Stimulated activated CD8-positive, alpha-beta memory T cell treated with anti-CD3 and anti-CD28 coated beads, Interleukin-2, amount 100 ng/mL, for 1 hour (primary cell): ENCODE measurements at places on chromosomes 1 and 21.

DNA sequence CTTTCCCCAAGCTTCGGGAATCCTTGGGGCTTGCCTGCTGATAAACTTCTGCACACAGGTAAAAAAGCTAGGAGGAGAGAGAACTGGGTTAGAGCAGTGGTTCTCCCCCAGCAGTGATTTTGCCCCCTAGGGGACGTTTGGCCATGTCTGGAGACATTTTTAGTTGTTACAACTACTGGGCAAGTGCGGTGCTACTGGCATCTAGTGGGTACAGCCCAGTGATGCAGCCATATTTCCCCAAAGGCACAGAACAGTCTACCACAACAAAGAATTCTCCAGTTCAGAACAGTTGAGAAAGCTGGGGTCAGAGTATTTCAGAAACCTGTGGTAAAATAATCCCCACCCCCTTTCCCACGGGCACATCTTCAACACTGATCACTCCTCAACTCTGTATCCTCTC lies 41.3 kb downstream of the LRRC71 start:
- no peak for DNase-seq

DNA sequence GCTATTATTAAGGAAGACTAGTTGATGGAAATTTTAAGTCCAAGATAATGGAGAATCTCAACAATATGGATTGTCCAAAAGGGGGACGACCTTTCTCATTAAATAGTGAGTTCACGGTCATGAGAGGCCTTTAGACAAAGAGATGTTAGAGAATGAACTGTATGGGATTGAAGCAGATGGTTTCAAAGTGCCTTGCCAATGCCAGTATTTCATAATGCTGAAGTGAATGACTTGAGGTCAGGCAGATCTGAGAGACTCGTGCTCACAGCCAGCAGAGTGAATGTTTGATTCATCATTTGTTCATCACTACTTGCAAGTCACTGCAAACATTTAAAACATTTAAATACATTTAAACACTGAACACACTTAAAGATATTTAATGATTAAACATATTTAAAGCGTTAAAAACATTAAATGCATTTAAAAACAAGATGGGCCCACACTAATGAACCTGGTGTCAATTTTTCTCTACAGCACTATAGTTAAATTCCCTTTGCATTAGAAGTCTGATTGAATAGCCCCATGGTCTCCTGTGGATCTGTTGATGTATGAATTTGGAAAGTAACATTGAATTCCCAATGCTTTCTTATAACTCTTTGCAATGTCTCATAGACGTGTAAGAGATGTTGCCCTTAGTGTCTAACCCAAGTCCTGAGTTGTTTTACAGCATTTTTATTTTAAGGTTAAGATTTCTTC lies 80.7 kb downstream of the TGFB2 start:
- no peak for DNase-seq

DNA sequence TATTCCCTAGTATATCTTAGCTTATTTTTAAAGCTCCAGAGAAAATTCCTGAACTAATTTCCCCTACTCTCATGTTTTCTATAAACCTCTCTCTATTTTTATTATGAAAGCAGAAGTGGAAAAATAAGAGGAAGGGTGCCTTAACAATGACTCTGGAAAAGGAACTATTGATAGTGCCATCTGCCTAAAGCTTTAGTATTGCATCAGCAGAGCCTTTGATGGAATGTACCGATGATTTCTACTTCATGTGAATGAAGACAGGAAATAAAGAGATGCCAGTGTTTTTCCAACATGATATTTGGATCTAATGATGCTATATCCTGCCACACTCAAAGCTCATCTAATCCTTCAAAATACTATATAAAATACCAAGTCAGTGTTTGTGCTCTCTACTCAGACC lies 35.1 kb downstream of the TNFSF18 start:
- DNase-seq, result no peak

DNA sequence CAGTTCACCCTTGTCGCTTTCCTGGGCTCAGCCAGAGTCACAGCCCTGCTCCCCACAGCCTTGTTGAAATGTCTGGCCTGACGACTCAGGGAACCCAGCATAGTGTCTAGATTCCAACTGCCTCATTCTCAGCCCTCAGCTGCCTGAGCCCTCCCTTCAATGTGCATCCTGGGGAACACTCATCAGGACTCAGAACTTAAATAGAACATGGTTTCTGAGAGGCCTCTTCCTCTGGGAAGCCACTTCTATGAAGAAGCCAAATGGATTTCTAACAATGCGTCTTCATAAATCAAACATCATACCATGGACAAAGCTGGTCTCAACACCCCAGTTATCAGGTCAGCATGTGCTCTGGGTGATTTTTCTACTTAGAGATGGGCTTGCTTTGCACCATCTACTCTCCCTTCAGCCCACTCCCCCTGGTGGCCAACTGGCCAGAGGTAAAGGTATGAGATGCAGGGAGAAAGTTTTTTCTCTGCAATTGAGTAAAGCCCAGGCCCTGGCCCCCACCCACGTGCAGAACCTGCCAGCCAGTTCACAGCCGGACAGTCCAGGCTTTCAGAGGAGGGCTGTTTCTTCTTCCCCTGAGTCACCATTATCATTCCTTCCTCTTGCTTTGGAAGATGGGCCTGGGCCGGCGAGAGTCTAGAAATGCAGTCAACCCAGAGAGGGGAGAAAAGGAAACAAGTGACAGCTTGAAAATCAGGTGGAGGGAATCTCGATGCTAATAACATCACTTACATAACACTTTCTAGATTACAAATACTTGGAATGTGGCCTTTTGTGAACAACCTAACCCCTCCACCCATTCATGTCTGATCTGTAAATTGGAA lies 32.1 kb downstream of the CD244 start:
- peak; percentile 54 for DNase-seq
